Mucosa of descending colon (tissue), 3 donors: ENCODE measurements at places on chromosomes 1 and 21. TPM values are rescaled to one million over a fixed set of nuclear protein-coding genes. Genes with fewer than 3 reads are reported as not detected.

DNA sequence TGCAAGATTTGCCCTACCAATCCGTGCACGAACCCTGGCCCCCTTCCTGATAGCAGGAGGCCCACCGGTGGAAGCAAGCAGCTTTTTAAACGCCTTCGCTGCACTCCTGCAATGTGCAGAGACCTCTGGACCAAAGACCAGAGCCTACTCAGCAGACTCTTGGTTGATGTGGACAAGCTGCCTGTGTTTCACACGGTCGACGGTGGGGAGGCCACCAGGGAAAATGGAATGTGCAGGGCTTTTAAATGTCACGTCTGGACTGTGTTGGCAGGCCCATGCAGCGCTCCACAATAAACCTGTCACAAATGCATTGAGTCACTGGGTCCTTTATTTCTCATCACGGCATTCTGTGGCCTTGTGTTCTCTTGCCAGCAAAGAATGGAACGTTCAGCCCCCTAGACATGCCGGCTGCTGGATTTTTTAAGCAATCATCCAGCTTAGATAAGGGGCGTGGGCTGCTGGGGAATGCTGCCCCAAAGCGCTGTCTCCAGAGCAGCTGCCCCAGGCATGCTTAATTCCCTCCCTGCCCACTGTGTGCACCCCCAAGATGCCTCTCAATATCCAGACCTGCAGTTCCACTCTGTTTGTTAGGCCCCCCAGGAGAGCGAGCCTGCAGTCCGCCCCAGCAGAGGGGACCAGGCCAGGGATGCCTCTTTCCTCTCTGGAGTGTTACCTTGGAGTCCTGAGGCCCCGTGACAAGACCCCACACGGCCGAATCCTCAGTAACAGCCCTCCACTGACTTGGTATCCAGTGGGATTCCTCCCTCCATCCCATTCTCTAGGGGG lies 71.3 kb downstream of the ATP5PO start:
- no peak for DNase-seq

- DNase-seq: no peak
These were observed 175.1 kb downstream of the FASLG start for GRCh38 chr1:172833954-172834353.

GRCh38 chr1:103025858-103026409 lies 82.4 kb downstream of the COL11A1 start:
- DNase-seq: no peak

DNA sequence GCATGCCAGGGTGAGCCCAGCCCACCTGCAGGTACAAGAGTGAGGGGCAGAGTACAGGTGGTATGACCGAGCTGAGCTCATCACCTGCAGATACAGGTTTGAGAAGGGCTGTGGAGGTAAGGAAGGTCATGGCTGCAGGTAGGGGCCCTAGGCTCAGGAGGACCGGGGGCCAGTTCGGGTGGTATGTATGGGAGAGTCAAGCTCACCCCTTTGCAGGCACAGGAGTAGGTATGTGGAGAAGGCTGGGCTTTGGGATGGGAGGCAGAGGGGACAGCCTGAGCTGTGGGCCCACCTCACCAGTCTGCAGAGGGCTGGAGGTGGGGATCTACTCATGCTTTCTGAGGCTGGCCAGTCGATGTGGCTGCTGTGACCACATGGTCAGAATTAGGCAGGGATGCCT lies 17.2 kb downstream of the PODN start:
- DNase-seq: no peak

- no peak for DNase-seq
These were observed 735.8 kb downstream of the LTN1 start for GRCh38 chr21:28256837-28257236.

DNA sequence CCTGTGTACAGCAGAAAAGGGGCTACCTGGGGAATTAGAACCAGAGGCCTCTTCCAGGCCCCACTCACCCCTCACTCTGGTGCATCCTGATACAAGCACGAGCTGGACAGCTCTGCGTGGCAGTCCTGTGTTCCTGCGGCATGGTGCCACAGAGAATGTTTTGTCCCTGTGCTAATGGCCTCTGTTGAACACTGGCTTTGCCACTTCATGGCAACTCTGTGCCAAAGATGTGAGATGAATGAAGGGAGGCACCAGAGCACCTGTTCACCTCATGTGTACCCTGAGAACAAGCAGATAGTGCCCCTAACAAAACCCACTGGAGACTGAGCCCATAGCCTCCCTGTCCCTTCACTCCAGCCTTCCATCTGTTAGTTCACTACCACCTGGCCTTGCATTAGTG lies 199.3 kb upstream of the COA6 start:
- no peak for DNase-seq

DNA sequence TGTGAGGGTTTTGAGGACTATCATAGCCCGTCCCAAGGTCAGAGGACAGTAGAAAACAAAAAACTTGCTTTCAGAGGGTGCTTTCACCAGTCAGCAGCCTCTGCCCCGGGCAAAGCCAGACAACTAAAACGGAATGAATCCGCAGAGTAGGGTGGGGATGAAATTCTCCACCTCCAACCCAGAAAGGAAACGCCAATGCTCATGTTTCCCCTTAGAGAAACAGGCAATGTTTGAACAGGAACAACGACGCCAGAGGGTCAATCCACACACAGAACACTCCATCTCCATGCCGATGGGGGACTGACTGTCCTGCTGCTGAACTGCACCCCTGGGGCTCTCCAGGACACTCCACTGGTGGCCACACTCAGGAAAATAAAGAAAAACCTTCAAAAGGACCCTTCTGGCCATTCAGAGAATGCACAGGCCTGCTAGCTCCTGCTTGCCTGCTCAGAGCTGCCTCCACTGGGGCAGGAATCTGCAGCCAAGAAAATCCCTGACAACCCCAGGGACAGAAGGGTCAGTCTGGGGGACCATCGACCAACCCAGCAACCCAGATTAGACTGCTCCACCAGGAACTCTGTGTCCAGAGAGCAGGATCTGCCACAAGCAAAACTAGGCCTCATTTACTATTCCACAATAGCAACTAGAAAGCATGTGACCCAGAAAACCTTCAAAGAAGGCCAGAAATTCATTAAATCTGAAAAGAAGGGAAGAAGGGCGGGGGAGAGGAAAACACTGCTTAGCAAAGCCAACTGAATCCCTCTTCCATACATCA lies 116.0 kb downstream of the TOMM20 start:
- no peak for DNase-seq

DNA sequence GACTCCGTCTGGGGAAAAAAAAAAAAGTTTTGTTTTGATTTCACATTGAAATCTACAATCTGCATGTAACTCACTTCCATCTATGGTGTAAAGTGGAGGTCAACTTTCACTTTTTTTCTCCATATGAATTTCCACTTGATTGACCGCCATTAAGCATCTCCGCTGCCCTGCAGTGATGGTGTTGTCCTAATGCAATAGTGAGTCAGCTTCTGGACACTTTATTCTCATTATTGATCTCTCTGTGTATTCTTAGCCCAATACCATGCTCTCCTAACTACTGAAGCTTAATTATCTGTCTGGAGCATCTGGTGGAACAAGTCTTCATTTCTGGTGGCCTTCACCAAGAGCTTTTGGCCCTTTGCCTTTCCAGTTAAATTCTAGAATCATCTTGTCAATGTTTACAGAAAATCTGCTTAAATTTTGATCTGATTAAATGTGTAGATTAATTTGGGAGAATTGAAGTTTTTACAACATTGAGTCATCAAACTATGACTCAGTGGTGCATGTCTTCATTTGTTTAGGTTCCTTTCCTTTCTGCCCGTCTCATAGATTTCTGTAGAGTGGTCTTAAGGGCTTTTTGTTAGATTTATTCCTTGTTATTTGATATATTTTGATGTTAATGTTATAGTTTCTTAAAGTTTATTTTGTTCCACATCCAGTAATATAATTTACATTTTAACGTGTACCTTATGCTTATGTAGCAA lies 181.5 kb downstream of the PRDM2 start:
- no peak for DNase-seq

DNA sequence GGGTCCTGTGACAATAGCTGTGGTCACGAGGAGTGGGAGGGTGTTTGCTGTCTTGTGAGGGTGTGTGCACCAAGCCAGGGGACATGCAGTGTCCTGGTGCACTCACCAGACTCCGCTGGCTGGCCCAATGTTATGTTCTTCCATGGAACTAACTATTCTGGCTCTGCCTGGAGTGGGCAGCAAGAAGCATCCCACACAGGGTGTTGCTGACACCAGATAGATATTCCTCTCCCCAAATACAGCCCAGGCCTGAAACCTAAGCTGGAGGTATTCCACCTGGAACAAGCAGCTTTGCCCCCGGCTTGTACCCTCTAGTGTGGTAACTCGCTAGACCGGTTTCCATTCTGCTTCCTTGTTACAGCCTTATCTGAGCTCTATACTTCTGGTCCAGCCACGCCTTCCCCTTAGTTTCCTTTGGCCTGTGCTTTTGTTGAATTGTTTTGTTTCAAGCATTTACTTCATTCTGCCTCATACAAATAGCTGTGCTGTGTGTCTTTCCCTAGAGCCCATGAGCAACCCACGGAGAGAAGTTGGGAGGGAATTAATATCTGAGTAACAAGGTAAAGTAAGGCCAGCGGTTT lies 14.7 kb upstream of the LY9 start:
- DNase-seq: peak; percentile 93

DNA sequence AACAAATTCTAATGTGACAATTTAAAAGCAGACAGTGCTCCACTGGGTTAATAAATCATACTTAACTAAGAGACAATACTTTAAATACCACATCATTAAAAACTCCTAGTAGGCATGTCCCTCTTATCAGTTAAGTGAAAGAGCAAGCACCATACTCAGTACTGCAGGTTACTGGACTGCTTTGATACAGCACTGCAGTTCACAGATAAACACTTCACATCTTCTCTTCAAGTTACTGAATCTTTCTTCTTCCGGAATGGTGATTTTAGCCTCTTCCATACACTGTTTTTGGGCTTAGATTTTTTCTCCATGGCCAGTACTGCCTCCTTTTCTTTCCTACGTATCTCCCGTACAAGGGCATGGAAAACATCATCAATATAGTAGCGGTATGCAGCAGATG lies 11.0 kb downstream of the RIT1 start:
- DNase-seq: no peak

DNA sequence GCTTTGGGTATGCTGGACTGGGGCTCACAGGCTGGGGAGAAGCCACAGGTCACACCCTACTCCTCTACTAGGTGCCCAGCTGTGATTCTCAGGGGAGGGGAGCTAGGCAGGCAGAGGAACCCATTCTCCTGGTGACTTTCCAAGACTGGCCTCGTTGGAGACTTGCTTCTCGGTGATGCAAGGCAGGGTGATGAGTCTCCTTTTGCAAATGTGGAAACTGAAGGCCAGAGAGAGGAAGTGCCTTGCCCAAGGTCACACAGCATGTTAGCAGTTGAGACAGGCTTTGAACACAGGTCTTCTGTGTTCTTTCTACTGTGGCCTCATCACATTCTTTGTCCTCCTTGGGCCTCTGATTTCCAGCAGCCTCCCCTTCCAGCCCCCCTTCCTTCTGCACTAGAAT lies 20.5 kb upstream of the C1QA start:
- no peak for DNase-seq

DNA sequence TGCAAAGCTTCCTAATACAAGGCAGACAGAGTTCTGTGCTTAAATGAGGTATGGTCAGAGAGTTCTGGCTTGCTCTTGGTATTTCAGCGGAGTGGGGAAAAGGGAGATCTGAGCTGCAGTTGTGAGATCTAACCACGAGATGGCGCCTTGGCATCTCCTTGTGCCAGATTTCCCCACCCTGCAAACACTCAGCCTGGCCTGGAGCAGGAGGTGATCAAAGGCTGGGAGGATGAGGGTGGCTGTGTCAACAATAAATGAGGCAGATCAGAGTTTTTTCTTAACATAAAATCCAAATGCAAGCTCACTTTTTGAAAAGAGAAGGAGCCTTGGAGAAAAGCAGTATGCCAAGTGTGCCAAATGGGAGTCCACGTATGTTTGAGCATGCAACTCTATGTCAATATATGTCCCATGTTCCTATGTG lies 4.1 kb upstream of the TFAP2E start:
- DNase-seq: peak; percentile 82

DNA sequence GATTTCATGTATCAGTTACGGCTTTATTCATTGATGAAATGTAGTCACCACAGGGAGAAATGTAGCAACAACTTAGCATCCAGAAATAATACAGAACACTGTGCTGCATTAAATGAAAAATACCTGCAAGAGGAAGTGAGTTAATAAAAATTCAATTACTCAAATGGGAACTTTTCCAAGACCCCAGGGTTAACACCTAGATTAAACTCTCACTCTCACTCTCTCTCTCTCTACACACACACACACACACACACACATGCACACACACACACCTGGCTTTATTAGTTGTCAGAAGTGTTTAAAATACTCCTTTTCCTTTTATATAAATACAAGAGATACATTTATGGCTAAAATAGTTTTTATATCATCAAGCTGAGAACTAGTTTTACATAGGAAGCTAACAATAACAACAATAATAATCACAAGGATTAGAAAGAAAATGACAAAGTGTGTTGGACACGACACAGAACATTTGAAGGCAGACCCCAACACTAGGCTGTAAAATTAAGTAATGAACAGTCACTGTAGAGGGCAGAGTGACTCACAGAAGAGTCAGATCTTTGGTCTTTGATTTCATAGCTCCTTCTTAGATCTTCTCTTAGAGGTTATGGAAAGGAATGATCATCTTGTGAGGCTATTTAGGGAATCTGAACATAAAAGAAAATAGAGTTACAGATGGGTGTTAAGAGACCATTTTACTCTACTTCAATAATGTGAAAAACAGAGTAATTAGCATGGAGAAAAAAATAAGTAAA lies 1266.0 kb upstream of the ADGRL2 start:
- DNase-seq: no peak

DNA sequence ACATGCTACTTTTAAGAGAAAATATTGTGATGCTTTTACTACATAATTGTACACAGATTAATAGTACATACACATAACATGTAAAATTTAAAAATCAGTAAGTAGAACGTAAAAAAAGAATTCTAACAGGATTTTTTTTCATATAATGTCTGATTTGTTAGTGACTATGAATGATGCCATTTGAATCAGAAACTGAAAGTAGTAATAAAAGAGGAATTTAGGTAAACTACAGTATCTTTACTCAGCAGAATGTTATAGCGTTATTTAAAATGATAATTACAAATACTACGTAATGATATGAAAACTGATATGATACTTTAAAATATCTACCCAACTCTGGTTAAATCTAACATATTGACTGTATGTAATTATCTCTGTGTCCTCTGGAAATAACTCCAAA lies 116.1 kb downstream of the DENND1B start:
- DNase-seq: no peak

DNA sequence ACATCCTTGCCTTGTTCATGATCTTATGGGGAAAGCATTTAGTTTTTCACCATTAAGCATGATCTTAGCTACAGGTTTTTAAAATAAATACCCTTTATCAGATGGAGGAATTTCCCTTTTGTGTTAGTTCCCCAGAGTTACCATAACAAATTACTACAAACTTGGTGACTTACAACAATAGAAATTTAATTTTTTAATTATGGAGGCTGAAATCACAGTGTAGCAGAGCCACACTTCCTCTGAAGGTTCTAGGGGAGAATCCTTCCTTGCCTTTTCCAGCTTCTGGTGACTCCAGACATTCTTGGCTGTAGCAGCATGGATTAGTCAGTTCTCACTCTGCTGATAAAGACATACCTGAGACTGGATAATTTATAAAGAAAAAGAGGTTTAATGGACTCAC lies 18.5 kb downstream of the MIGA1 start:
- DNase-seq: no peak

Gene TFF3
- total RNA-seq: 614 TPM

Gene PIK3C2B
- total RNA-seq: 90.4 TPM

Gene PLA2G2D
- not detected for total RNA-seq

Gene ELOA
- 35.1 TPM for total RNA-seq

Gene HSPB7
- total RNA-seq: 78.0 TPM

Gene GBP5
- total RNA-seq: 2.1 TPM
